ENCODE measurements at places on chromosomes 6 and 20. TPM values are rescaled to one million over a fixed set of nuclear protein-coding genes. Genes with fewer than 3 reads are reported as not detected.

DNA sequence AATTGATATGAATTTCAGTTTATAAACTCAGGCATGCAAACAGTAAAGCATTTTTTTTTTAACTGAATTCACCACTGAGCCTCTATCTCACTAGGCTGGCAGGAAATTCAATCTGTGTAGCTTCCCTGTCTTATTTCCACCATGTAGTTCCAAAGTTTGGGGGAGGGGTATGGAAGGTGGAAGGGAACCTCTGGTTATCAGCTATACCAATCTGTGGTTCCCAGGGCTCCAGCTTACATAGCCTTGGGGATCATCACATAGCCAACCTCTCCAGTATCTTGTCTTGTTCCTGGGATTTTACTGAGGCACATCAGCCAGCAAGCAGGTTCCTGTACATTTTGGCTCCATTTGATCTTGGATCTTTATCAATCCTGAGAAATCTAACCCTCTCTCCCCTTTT is 15.6 kb downstream of the RAD21L1 start:
- no peak for DNase-seq

RNF217 gene
- polyA plus RNA-seq = 14.1 TPM

GRCh38 chr6:135743476-135743875 is 108.0 kb upstream of the PDE7B start:
- peak; percentile 10 for DNase-seq

FAM50B gene
- 13.2 TPM for polyA plus RNA-seq

- DNase-seq = no peak
Measured at GRCh38 chr6:22904431-22904830, 335.1 kb downstream of the HDGFL1 start.

PTCHD4 gene
- 2.0 TPM for polyA plus RNA-seq

- DNase-seq = no peak
Measured at GRCh38 chr20:23588434-23589403, 17.0 kb downstream of the CST9 start.

- peak; percentile 33 for DNase-seq
Measured at GRCh38 chr20:49888212-49889000, 26.9 kb downstream of the SPATA2 start.

DNA sequence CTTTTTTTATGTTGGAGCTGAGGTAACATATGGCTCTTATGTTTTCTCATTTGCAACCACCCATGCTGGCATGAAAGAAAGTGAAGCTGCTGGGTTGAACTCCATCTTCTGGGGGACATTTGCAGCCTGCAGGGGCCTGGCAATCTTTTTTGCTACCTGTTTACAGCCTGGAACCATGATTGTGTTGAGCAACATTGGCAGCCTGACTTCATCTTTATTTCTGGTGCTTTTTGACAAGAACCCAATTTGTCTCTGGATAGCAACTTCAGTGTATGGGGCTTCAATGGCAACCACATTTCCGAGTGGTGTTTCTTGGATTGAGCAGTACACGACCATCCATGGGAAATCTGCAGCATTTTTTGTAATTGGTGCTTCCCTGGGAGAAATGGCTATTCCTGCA is 179.0 kb downstream of the SLC16A10 start:
- no peak for DNase-seq
